Progenitor cell of endocrine pancreas (in vitro differentiated cells): ENCODE measurements at places on chromosomes 11 and 22.

- no peak for DNase-seq
These were observed 6.5 kb downstream of the PANX2 start for GRCh38 chr22:50176850-50177536.

DNA sequence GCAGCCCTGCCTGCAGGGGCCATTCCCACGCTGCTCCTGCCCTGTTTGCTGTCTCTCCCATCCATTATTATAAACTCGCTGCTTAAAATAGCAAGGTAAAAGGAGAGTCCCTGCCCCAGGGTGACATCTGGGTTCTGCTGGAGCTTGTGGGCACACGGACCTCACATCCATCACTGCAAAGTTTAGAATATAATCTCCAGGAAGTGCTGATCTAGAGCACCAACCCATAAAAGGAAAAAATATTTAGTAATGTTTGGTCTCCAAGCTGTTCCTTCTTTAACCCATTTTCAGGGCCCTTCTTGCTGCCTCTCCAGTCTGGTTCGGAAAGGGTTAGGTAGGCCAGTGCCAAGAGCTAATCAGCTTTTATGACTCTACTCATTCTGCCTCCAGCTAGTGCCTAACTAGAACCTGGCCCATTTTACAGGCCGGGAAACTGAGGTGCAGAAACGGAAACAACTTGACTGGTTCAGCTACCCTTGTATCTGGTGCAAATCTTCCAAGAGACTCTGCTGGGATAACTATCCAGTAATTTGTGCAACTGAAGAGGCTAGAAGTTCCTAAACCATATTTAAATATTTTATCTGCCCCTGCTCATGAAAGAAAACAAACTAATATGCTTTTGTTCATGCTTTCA lies 37.5 kb downstream of the IRAG1 start:
- DNase-seq, result no peak

DNA sequence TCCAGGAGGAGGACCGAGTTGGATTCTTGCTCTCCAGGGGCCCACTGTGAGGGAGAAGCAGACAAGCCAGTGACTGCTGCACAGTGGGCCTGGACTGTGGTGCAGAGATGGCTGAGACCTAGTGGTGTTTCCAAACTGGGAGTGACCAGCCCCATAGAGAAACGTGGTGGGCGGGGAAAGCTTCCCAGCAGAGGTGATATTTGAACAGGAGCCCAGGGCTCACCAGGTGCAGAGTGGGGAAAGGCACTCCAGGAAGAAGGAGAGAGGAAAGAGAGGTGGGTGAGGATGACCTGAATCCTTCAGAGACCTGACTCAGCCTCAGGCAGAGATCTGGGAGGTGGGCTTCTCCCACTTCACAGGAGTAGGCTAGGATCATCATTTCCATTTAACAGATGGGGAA lies 52.1 kb upstream of the RASD2 start:
- DNase-seq, result no peak

DNA sequence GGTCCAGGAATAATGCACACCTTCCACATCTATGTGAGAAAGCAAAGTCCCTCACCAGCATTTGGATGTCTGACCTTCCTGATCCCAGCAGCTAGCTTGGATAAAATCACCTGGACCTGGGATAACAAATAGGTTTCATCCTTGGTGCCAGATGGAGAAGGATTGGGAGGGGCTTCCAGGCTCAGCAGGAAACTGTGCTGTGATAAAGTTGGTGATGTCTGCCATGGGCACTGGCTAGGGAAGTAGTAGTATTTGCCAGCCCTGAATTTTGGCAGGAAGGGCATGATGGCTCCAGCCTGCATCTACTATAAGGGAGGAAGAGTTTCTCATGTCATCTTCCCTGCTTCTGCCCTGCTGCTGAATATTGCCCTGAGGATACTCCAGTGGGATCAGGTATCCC lies 37.5 kb downstream of the C11orf91 start:
- DNase-seq, result no peak

DNA sequence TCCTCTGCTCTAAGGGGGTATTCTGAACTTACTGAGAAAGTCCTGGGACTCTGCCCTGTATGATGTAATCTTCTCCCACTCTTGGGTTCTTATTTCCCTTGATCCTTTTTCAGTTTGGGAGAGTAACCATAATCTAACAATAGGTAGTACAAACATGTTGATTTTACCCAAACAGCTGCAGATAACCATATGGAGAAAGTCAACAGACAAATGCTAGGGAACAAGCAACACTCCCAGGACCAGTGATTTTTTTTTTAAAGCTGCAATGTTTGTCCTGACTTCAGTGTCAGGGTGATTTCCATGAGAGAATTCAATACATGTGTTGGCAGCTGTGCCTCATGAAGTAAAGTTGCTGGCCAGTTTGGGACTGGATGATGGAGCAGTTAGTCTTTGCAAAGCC lies 156.5 kb downstream of the FCHSD2 start:
- no peak for DNase-seq
